ENCODE measurements at places on chromosomes 5 and 9. TPM values are rescaled to one million over a fixed set of nuclear protein-coding genes. Genes with fewer than 3 reads are reported as not detected.

The KIAA1191 gene
- 107 TPM for total RNA-seq

GRCh38 chr9:90838098-90838497 lies 36.5 kb downstream of the SYK start:
- no peak for DNase-seq

The ZNF169 gene
- 1.4 TPM for total RNA-seq

The MAPKAP1 gene
- 88.5 TPM for total RNA-seq

DNA sequence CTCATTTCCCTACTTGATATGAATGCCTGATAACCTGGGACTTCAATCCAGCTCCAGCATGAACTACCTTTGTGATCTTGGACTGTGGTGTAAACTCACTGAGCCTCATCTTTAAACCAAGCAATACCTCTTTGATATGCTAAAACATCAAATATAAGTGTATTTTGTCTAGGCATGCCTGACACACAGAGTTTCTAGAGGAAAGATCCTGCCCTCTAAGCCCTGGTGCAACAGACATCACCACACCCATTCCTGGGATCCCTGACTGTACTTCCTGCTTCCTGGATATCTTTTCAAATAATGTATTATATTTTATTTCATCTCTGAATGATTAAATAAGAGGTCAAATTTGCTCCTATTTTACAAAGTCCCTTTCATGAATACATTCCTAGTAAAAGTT lies 55.8 kb downstream of the ANXA2R start:
- no peak for DNase-seq

The PPP3R2 gene
- total RNA-seq: not detected

The HEXB gene
- total RNA-seq: 394 TPM

GRCh38 chr5:76345582-76345981 lies 57.5 kb upstream of the IQGAP2 start:
- no peak for DNase-seq

Measured in SJSA1 (cell line).